Liver (tissue), 10 donors: ENCODE measurements at places on chromosomes 2 and 18.

DNA sequence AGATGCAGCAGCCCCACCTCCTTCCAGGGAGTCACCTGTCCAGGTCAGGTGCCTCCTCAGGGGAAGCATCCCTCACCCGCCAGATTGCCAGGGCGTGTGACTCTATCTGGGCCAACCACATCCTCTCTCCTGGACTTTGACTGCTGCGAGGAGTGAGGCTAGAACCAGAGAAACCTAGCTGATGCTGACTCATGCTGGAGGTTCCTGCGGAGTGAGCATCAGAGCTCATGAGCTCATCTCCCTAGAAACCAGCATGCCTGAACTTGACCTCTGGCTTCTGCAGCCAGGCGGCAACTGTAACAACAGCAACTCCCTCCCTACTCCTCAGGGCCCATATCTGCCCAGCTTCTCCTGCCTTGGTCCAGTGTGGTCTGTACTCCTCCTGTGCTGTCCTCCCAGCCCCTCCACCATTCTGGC, 28.3 kb upstream of the NT5DC4 start:
- no peak for DNase-seq

- no peak for DNase-seq
Observed at GRCh38 chr2:69559442-69560146, 83.9 kb downstream of the AAK1 start.

GRCh38 chr18:39781565-39781964, 2173.5 kb upstream of the PIK3C3 start:
- DNase-seq = no peak

- no peak for DNase-seq
Observed at GRCh38 chr2:46339676-46340459, 42.7 kb downstream of the EPAS1 start.

GRCh38 chr2:38697116-38697840, 31.4 kb downstream of the GALM start:
- DNase-seq = no peak

- no peak for DNase-seq
Observed at GRCh38 chr2:25043241-25043867, 1.5 kb downstream of the EFR3B start.

DNA sequence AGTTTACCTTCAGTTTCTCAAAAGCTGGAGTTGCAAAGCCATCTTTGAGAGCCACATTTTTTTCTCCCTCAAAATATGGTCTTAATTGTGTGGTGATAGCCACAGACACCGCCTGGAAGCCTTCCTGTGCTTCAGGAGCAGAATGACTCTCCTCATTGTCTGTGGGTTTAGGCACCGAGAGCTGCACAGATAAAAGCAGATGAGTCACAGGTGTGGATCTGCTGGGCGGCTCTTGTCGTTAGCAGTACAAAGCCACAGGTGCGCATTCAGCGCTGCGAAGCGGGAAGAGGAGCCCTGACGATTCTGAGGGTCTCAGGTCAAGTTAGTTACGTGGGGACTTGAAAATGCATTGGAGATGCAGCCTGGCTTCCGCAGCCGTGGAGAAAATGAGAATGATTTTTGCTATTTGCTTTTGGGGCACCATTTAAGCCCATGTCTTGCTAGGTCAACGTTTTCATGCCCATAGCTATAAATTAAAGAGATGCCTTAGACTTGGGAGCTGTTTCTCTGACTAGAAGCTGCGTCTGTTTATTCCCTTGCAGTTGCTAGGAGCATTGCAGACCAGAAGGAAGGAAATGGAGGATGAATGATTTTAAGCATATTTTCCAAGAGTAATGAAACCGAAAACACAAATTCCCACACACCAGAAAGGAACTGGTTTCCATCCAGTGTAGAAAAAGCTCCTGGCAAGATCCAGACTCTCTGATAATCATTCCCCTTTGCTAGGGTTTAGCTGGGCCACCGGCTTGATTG, 51.5 kb downstream of the KLHL29 start:
- DNase-seq = no peak

DNA sequence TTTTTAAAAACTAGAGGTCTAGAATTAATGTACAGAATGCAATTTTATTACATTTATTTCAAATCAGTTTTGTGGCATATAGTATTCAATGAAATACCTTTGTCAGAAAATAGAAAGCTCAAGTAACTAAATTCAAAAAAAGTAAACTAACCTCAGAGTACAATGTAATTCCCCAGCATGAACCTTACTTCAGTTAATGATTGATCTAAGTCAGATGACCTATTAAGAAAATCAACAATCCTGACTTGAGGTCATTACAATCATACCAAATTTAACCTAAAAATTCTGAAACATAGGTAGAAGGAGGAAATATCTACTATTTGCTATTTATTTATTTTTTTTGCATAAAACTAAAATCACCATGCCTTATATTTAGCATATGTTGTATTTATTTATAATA, 142.9 kb downstream of the CCDC102B start:
- DNase-seq = no peak
